ENCODE measurements at places on chromosomes 5 and 9.

- no peak for DNase-seq
Observed at GRCh38 chr5:53008751-53009150, 19.6 kb downstream of the ITGA2 start.

DNA sequence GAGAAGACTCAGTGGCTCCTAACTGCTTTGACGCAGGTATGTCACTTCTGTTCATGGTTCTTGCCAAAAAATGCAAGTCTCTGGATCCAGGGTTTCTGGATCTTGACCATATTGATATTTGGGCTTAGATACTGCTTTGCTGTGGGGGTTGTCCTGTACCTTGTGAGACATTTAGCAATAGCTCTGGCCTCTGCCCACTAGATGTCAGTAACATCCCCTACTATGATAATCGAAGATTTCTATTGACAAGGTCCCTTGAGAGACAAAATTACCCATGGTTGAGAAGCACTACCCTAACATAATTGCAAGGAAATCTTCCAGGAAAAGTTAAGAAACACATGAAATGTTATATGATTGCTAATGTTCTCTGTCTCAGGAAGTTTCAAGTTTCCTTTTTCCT lies 285.4 kb downstream of the TMEM232 start:
- no peak for DNase-seq

- DNase-seq, result no peak
Observed at GRCh38 chr5:51373880-51374523, 9.2 kb upstream of the ISL1 start.

DNA sequence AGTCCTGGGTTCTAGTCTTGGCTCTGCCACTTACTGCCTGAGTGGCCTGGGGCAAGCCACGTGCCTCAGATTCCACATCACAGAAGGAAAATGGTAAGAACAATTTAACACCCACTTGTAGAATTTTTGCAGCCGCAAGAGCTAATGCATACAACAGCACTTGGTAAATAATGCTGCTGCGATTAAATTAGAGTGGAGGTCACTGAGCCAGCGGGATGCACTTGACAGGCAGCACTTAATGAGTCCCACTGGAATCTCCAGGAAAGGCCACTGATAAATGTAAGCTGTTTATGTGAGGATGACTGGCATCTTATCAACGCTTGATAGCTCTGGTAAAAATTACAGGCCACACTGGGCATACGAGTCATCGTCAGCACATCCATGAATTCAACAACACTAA lies 59.4 kb upstream of the UBTD2 start:
- no peak for DNase-seq

GRCh38 chr5:111699324-111699723 lies 57.7 kb downstream of the NREP start:
- no peak for DNase-seq

DNA sequence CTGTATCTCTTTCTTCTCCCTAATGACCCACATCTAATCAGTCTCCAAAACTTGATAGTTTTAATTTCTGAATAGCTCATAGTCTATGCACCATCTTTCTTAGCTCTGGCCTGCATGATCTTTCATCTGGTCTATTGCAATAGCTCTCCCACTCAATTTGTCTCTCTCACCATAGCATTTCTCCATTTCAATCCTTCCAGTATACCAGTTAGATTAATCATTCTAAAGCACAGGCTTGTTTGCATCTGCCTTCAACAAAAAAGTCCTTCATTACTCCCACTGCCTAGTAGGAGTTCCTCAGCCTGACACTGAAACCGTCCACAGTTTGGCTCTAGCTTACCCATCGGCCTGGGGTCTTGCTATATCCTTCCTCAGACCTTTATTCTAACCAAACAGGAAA lies 344.9 kb downstream of the ENC1 start:
- DNase-seq, result no peak

GRCh38 chr5:135133181-135133580 lies 99.2 kb upstream of the PITX1 start:
- no peak for DNase-seq

- no peak for DNase-seq
Observed at GRCh38 chr5:158381614-158382160, 522.7 kb upstream of the CLINT1 start.

DNA sequence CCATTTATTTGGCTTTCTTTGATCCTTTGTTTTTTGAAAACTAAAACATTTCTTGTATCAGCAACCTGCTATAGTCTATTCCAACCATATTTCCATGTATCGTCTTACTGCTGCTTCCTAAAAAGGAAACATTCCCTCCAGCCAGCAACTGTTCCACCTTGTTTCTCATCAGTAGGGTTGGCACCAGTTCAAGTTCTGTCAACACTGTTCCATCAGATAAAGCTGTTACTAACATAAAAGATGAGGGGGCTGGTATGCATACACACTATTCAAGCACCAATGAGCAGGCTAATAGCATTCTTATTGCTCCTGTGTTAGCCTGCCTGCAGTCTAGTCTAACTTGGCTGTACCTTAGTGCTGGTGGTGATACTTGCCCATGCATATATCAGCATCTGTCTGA lies 178.3 kb downstream of the CWC27 start:
- no peak for DNase-seq

DNA sequence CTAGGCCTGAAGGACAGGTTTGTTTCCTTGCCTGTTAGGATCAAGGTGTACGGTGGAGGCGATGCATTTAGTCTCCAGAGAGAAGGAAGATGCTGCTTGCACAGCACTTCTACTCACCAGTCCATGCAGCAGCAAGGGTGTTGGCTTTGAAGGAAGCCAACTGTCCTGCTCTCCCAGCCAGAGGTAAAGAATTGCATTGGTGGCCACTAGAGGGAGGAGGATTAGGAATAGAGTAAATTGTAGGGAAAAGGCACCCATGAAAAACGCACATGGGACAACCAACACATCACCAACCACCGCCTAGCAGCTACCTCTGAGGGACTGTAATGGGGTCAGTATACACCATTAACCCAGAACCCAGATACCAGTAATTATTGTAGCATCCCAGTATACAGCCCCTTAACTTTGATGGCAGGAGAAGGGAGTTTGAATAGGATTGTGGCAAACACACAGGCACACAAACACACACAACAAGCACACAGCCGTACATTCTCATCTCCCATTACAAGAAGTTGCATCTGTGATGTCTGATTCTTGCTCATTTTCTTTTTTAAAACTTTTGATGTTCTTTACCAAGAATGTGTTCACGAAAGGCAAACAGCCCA lies 267.7 kb downstream of the ADAMTS6 start:
- DNase-seq, result no peak

DNA sequence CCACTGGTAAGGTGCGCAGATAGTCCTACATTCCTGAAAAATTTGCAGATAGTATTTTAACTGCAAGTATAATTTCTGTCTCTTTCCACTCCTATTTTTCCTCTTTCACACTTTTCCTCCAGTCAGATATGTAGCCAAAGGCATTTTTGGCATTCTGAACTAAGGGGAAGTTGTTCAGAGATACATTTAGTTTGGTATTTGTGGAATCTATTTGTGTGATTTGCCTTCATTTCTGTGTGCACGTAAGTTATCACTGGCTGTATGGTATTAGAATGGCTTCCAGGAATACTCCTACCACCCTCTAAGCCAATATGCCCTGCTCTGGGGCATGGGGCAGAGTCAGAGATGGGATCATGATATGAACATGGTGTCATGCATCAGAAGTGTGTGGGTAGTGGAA lies 45.8 kb upstream of the GRAMD2B start:
- no peak for DNase-seq

DNA sequence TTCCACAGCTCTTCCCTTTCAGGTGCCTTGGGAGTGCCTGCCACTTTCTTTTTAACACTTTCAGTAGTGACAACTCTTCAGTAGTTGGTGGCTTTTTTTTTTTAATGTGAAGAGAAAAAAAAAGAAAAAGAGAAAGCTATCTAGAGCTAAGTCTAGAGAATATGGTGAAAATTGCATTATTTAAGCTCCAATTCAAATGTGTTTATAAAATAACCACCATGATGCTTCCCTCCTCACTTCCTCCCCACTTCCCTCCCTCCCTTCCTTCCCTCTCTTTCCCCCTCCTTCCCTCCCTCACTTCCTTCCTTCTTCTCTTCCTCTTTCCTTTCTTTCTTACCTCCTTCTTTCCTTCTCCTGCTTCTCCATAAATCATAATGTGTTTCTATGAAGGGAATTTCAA lies 456.7 kb upstream of the ACTBL2 start:
- DNase-seq, result no peak

- DNase-seq, result no peak
Observed at GRCh38 chr5:93107141-93107540, 473.9 kb downstream of the NR2F1-AS1 start.

DNA sequence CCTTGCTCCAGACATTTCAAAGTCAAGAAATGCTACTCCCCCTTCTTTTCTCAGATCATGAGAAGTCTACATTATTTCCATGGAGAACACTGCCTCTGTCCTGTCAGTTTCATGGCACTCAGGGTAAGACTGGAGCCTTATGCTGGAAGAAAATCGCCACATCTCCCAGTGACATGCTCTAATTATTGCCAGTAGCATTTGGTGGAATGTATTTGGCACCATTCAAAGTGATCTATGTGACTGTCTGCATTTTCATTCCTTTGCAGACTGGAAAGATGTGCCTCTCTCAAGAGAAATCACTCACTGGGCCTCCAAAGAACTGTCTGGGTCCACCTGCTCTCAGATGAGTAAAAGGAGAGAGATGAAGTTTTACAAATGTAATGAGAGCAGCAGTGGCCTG lies 840 bp upstream of the PLCXD3 start:
- DNase-seq, result no peak

- no peak for DNase-seq
Observed at GRCh38 chr9:114694146-114694545, 12.2 kb upstream of the TEX48 start.

- no peak for DNase-seq
Observed at GRCh38 chr9:22107202-22108045, 98.3 kb upstream of the CDKN2B start.

DNA sequence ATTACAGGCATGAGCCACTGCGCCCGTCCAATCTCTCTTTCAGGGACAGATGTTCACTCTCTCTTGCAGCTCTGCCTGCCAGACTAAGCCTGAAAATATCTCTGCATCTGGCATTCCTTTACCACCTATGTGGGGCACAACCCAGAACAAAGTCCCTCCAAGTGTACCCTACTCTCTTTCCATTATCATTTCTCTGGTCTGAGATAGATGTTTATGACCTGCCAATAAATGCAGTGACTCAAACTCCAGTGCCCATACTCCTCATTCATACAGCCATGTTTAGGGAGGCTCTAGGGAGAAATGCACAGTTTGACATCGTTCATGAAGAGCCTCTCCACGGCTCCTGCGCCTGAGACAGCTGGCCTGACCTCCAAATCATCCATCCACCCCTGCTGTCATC lies at the start of gene BTNL3:
TSS of gene BTNL3 (plus strand) at position 255 of the 400 bp plus-strand sequence. CDS start 183 bp downstream, outside the sequence.
- DNase-seq, result no peak

DNA sequence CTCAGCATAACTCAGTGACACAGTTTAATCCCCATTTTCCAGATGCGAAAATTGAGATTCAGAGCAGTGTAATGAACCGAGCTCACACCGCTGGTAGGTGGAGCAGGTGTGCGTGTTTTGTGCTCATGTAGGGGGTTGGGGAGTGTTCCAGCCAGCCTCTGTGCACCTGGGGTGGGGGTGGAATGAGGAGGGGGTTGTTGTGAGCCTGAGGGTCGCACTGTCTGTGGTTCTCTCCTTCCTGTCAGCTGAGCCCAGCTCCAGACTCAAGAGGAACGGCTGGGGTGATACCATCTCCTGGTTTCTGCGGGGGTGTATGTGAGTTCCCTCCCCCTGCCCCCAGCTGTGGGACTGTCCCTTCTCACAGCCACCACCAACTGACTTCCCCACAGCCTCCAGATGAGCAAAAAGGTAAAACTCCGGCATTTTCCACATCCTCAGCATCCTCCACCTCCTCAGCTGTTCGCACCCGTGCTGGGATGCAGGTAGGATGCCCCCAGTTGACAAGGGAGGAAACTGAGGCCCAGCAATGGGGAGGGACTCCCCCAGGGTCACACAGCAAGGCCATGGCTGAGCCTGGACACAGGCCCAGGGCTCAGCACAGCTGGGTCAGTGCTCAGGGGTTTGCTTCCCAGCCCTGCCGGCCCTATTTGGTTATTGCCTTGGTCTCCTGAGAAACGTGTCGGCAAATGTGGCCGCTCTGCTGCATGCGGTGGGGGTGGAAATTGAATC lies 2.1 kb downstream of the SH2D3C start:
- DNase-seq, result no peak

DNA sequence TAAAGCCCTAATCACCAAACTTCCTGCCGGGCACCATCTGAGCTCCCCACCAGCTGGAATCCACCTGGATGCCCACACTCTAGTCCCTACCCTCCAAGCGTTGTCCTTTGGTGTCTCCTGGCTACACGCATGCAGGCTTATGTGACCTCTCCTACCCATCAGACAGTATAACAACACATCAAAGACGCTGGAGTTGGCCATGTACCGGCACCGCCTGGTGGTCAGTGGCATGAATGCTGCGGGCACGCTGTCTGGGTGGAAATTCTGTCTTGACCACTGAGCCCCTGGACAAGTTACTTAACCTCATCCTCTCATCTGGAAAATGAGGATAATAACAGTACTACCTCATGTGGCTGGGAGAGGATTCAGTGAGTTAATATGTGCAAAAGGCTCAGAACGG lies 23.4 kb upstream of the CORO2A start:
- peak; percentile 69 for DNase-seq

DNA sequence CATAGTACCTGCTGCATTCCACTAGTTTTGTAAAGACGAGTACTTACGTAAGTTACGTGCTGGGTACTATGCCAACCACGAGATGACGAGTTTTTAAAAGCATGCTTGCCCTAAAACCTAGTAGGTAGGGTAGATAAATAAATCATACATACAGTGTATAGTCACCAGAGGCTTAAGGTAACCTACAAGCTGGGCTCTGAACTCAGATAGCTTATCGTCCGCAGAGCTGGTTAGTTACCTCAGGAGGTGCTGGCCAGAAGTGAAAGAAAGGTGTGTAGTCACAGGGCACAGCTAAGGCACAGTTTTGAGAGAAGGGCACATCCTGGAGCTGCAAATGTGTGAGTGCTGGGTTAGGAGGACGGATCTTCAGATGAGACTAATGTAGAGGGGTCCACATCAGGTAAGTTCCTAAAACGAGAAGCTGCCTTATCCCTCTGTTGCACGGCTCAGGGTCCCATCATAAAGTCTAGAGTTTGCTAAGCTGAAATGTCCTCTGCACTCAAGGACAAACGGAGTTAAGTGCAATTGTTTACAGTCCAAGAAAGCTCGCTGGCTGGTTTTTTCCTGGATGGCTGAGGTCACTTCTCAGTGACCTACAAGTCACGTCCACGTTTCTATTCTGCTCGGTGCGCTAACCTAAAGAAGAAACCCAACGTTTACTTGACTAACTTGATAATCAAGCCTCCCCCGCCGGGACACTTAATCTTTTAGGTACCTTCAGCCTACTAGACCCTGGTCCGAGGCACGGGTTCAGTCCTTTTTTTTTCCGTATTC lies 1.1 kb upstream of the SNX24 start:
- no peak for DNase-seq

GRCh38 chr9:123652416-123652815 lies 277.5 kb downstream of the DENND1A start:
- no peak for DNase-seq

DNA sequence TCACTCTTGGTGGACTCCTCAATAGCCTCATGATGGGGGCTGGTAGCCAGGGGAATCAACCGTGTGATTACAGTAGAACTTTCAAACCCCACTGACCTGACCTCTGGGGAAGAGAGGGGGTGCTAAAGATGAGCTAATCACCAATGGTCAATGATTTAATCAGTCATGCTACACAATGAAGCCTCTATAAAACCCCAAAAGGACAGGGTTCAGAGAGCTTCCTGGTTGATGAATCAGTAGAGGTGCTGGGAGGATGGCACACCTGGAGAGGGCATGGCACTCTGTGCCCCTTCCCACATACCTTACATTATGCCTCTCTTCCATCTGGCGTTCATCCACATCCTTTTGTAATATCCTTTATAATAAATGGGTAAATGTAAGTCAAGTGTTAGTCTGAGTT lies 8.9 kb upstream of the SH3TC2 start:
- no peak for DNase-seq
